ENCODE measurements at places on chromosomes 12 and 14. TPM values are rescaled to one million over a fixed set of nuclear protein-coding genes. Genes with fewer than 3 reads are reported as not detected.

Gene NAV3
- total RNA-seq: 2.1 TPM

Gene P2RX7
- total RNA-seq: 11.4 TPM

Gene GIT2
- 24.8 TPM for total RNA-seq

Gene DCN
- total RNA-seq: 107 TPM

Gene OR4Q2
- total RNA-seq: not detected

Gene VWF
- total RNA-seq: 8.5 TPM

Gene NTF3
- 3.0 TPM for total RNA-seq

Gene BCL7A
- 6.4 TPM for total RNA-seq
